Panc1 (cell line): ENCODE measurements at places on chromosomes 12 and 14. TPM values are rescaled to one million over a fixed set of nuclear protein-coding genes. Genes with fewer than 3 reads are reported as not detected.

Gene LRP1-AS
- total RNA-seq, result not detected

DNA sequence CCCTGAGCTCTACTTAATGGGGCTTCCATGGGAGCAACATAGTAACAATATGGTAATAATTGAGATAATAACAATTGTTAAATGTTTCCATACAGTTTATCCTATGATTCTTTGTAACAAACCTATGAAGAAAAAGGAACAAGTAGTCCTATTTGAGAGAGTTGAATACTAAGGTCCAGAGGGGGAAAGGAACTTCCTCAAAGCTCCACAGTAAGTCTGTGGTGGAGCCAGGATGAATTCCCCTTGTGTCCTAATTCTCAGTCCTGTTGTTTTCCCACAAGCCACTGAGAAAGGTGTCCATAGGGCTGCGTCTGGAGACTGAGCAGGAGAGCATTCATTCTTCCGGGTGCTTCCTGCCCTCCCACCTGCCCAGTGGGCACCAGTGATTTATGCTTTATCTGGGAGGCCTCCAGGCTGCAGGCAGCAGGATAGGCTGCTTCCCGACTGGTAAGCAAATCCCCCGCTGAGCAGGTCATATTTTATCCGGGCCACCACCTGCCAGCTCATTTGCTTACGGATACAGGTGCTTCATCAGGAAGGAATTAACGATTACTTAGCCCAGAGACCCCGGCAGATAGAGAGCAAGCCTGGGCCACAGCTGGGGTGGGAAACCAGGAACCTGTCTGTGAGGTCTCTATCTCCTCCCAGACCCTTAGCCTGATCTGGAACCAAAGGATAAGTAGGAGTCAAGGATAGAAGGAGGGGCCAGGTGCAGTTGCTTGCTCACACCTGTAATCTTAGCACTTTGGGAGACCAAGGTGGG lies 33.9 kb upstream of the FAM222A start:
- DNase-seq, result no peak

GRCh38 chr14:73758392-73759182 lies 44.4 kb upstream of the PNMA1 start:
- DNase-seq, result no peak

DNA sequence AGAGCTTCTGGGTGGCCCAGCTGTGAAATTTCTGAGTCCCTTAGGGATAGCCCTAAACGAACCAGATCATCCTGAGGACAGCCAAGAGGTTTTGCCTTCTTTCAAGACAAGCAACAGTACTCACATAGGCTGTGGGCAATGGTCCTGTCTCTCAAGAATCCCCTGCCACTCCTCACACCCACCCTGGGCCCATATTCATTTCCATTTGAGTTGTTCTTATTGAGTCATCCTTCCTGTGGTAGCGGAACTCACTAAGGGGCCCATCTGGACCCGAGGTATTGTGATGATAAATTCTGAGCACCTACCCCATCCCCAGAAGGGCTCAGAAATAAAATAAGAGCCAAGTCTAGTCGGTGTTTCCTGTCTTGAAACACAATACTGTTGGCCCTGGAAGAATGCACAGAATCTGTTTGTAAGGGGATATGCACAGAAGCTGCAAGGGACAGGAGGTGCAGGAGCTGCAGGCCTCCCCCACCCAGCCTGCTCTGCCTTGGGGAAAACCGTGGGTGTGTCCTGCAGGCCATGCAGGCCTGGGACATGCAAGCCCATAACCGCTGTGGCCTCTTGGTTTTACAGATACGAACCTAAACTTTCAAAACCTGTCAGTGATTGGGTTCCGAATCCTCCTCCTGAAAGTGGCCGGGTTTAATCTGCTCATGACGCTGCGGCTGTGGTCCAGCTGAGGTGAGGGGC lies 38.9 kb downstream of the DAD1 start:
- DNase-seq, result no peak

DNA sequence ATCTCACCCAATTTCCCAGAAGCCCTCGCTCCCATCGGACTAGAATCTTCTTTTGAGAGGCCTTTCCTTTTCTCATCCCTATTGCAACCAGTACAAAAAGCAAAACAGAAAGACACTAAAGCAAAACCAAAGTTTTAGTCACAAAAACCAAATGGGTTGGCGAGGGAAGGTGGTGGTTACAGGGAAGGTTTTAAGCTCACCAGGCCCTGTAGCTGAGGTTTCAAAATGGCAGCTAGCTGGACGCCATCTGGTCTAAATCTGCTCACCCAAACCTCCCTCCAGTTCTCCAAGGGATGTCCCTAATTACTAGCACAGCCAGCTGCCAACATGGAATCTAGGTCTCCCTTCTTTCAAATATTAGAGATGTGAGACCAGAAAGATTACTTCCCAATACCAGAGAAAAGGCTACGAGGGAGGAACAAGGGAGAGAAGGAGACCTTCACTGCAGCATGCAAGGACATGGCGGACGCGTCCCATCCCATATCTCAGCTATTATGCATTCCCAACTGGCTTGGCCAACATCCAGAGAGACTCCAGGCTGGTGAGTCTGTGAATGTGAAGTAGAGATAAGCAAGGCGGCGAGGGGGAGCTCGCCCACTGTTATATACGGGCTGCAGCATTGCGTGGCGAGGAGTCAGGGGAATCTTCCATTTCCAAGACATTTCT lies 70.8 kb downstream of the DPF3 start:
- DNase-seq, result no peak
